WTC11 (cell line): ENCODE measurements at places on chromosomes 2 and 18.

DNA sequence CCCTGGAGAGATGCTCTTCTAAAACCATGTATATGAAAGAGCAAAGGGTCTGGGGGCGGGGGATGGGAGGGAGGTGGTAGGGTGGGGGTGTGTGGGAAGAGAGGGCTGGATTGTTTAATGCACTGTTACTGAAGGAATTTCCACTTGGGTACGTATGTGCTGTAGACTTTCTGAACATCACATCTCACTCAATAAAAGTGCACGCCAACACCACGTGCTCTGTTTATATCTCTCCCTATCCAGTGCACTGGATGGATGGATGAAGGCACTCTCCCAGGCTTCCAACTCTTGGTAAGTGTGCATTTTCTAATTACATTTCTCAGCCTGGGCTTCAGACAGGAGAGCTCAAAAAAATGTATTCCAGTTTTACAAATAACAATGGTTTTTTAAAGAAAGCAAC lies 184.3 kb upstream of the SIX2 start:
- DNase-seq = no peak
- peaks cover 30% of the 10 kb centered on the region for H3K4me1 ChIP-seq
- peaks cover 10% of the 10 kb centered on the region; the same call in 1 of the 2 replicates for H3K27me3 ChIP-seq
- H3K36me3 ChIP-seq = no peaks in the 10 kb centered on the region
- H3K4me3 ChIP-seq = no peak overlapping the region

- H3K4me1 ChIP-seq = no peaks in the 10 kb centered on the region
- no peaks in the 10 kb centered on the region for H3K36me3 ChIP-seq
- no peak for DNase-seq
Observed at GRCh38 chr2:213959589-213959988, 451.3 kb upstream of the VWC2L start.

- H3K27me3 ChIP-seq = no peaks in the 10 kb centered on the region
- no peaks in the 10 kb centered on the region for H3K36me3 ChIP-seq
- DNase-seq = no peak
Observed at GRCh38 chr2:143435131-143435530, 305.9 kb downstream of the ARHGAP15 start.

GRCh38 chr2:862731-863466 lies 87.8 kb upstream of the SNTG2 start:
- peaks cover 39% of the 10 kb centered on the region for H3K27me3 ChIP-seq
- H3K4me3 ChIP-seq = no peak overlapping the region
- no peak overlapping the region for H3K27ac ChIP-seq
- no peak for DNase-seq
- peaks cover 45% of the 10 kb centered on the region for H3K4me1 ChIP-seq

DNA sequence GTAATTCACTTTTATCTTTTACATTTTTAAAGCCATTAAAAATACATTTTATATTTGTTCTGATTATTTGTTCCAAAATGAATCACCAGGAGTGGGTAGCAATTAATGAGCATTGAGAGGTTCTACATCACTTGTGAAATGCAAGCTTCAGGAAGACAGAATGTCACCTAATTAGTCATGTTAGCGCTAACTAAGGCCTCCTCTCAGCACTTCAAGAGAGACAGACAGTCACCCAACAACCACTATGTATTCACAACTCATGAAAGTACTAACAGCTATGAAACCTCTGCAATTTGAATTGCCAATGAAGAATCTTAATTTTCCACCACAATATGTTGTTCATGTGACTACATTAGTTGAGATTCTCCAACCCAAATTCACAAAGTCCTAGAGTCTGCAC lies 611.0 kb downstream of the KCNJ3 start:
- H3K4me3 ChIP-seq = no peak overlapping the region
- H3K27me3 ChIP-seq = no peaks in the 10 kb centered on the region
- no peak overlapping the region for H3K27ac ChIP-seq
- no peaks in the 10 kb centered on the region for H3K36me3 ChIP-seq
- no peaks in the 10 kb centered on the region for H3K4me1 ChIP-seq

GRCh38 chr2:176780348-176780747 lies 432.2 kb upstream of the HNRNPA3 start:
- no peaks in the 10 kb centered on the region for H3K27me3 ChIP-seq
- peaks cover 4% of the 10 kb centered on the region for H3K4me1 ChIP-seq
- no peaks in the 10 kb centered on the region for H3K36me3 ChIP-seq
- no peak for DNase-seq

DNA sequence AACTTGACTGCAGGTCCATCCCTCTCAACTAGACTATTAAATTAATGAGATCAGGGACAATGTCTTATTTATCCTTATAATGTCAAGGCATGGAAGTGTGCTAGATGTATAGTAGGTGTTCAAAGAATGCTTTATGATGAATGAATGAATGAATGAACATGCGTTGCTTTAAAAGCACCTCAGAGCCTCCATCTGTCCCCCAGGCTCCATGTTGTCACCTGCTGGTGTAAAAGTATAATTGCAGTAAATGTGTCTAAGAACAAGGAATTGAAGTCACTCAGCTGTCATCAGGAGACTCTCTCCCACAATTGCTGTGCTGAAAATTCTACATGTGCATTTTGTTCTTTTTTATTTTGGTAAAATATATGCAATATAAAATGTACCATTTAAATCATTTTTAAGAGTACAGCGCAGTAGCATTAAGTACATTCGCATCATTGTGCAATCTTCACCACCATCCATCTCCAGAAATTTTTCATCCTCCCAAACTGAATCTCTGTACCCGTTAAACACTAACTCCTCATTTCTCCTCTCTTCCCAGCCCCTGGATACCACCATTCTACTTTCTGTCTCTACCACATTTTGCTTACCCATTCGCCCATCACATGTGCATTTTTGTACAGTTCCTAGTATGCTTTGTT lies 52.6 kb downstream of the GNAL start:
- no peak overlapping the region for H3K27ac ChIP-seq
- peaks cover 36% of the 10 kb centered on the region for H3K4me1 ChIP-seq
- no peak for DNase-seq
- no peaks in the 10 kb centered on the region for H3K27me3 ChIP-seq
- no peaks in the 10 kb centered on the region for H3K36me3 ChIP-seq

DNA sequence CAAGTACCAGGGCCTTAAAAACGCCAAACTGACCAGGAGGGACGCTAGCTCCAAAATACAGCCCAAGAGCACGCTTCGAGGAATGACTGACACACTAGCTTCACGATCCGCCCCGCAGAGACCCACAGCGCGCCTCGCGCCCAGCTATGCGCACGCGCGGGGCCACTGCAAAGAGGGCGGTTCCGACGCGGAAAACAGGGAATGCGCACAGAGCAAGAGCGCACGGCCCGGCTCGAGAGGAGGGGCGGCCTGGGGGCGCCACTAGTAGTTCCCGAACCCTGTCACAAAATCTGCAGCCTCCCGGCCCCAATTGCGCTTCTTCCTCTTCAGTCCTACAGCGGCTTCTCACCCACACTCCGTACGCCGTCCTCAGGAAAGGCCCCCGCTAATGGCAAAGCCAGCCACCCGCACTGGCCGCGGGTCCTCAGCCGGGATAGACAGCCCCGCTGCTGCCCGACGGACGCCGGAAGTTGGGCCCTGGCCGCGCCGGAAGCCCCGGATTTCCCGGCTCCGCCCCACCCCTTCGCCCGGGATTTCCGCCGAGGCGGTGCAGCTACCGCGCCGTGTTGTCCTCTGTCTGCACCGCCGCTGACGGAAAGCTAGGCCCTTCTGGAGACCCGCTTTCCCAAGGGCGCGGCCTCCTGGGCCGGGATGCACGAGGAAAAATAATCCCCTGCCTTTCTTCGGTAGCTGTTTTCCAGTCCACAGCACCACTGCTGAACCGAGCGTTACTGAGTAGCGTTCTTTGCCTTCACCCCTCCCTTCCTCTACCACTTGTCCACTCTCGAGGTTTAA lies at the start of gene HDHD2:
HDHD2 (minus strand) TSS at position 472 of the 795 bp plus-strand sequence. CDS start 14,061 bp downstream, outside the sequence.
- peak within 1 kb of the TSS; percentile 92 for H3K27ac ChIP-seq
- peak; percentile 87 for DNase-seq
- no peaks in the 10 kb centered on the region for H3K27me3 ChIP-seq
- H3K36me3 ChIP-seq = peaks cover 5% of the 10 kb centered on the region; the same call in 1 of the 2 replicates
- peaks cover 22% of the 10 kb centered on the region for H3K4me1 ChIP-seq
- H3K4me3 ChIP-seq = peak within 1 kb of the TSS; percentile 85

GRCh38 chr2:182540252-182540651 lies 113.4 kb upstream of the PDE1A start:
- H3K4me1 ChIP-seq = no peaks in the 10 kb centered on the region
- no peaks in the 10 kb centered on the region for H3K36me3 ChIP-seq
- H3K4me3 ChIP-seq = no peak overlapping the region
- DNase-seq = no peak
- H3K27ac ChIP-seq = no peak overlapping the region

GRCh38 chr2:168661863-168662256 lies 140.6 kb upstream of the NOSTRIN start:
- no peak for DNase-seq
- H3K4me3 ChIP-seq = no peak overlapping the region
- H3K4me1 ChIP-seq = peaks cover 32% of the 10 kb centered on the region
- peaks cover 3% of the 10 kb centered on the region; the same call in 1 of the 2 replicates for H3K27me3 ChIP-seq

GRCh38 chr18:5982332-5982731 lies 87.0 kb upstream of the TMEM200C start:
- H3K4me1 ChIP-seq = peaks cover 31% of the 10 kb centered on the region
- H3K27me3 ChIP-seq = no peaks in the 10 kb centered on the region
- no peak for DNase-seq
- no peak overlapping the region for H3K27ac ChIP-seq

DNA sequence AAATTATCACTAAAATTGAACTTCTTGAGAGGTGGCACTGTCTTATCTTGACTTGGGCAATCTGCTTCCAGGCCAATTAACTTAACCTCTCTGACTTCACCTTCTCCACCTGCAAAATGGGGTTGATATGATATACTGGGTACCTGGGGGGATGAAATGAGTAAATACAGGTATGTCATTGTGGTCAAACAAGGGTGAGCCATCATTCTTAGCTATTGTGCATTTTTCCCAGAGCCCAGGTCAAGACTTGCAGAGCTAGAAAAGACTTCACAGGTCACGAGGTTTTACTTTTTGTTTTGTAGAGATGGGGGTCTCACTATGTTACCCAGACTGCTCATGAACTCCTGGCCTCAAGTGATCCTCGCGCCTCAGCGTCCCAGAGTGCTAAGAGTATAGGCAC lies 145.0 kb downstream of the PRKCE start:
- no peak overlapping the region for H3K4me3 ChIP-seq
- no peaks in the 10 kb centered on the region for H3K27me3 ChIP-seq
- H3K36me3 ChIP-seq = no peaks in the 10 kb centered on the region
- H3K4me1 ChIP-seq = 0 out of 2 replicates have a peak, but pooled peaks cover 6% of the 10 kb centered on the region

DNA sequence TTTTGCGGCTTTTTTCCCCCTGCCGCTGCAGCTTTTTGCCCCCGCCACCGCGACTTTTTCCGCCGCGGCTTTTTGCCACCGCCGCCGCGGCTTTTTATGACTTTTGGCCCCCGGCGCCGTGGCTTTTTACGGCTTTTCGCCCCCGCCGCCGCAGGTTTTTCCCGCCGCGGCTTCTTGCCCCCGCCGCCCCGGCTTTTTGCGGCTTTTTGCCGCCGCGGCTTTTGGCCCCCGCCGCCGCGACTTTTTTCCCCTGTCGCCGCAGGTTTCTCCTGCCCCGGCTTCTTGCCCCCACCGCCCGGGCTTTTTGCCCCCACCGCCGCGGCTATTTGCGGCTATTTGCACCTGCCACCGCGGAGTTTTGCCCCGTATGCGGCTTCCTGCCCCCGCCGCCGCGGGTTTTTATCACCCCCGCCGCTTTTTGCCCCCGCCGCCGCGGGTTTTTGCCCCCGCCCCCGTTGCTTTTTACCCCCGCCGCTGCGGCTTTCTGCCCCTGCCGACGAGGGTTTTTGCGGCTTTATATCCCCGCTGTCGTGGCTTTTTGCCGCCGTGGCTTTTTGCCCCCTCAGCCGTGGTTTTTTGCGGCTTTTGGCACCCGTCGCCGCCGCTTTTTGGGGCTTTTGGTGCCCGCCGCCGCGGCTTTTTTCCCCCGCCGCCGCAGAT lies 2750.9 kb downstream of the RPIA start:
- no peaks in the 10 kb centered on the region for H3K4me1 ChIP-seq
- H3K27ac ChIP-seq = no peak overlapping the region
- H3K4me3 ChIP-seq = no peak overlapping the region
- H3K27me3 ChIP-seq = peaks cover 38% of the 10 kb centered on the region

DNA sequence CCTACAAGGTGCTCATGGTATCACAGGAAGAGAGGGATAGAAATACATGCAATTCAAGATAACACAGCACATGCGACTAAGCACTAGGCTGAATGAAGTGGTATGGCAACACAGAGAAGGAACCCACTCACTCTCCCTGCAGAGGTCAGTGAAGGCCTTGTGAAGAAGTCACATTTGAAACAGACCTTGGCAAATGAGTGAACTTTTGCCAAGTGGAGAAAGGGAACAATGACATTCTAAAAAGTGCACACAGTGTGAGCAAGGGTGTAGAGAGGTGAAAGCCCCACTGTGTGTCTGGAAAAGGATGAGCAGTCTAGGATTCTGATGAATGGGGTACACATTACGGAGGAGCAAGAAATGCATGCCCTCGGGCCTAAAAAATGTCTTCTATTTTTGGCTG lies 23.3 kb downstream of the KLF7 start:
- DNase-seq = no peak
- H3K36me3 ChIP-seq = peaks cover 7% of the 10 kb centered on the region; the same call in 1 of the 2 replicates
- peak overlapping the region; percentile 19 for H3K27ac ChIP-seq
- no peak overlapping the region for H3K4me3 ChIP-seq
- H3K4me1 ChIP-seq = peaks cover 69% of the 10 kb centered on the region

GRCh38 chr2:64533882-64534281 lies 9.8 kb downstream of the AFTPH start:
- no peak for DNase-seq
- no peaks in the 10 kb centered on the region for H3K27me3 ChIP-seq
- H3K4me1 ChIP-seq = peaks cover 7% of the 10 kb centered on the region
- H3K4me3 ChIP-seq = no peak overlapping the region

GRCh38 chr2:8584174-8585066 lies 97.4 kb upstream of the ID2 start:
- no peaks in the 10 kb centered on the region; the same call in none of the 2 replicates for H3K27me3 ChIP-seq
- peaks cover 50% of the 10 kb centered on the region for H3K4me1 ChIP-seq
- peak overlapping the region; percentile 86 for H3K27ac ChIP-seq
- H3K36me3 ChIP-seq = no peaks in the 10 kb centered on the region

GRCh38 chr2:133193544-133194361 lies 374.5 kb downstream of the NCKAP5 start:
- H3K27me3 ChIP-seq = no peaks in the 10 kb centered on the region
- DNase-seq = no peak
- no peak overlapping the region for H3K27ac ChIP-seq
- H3K4me1 ChIP-seq = no peaks in the 10 kb centered on the region
- no peak overlapping the region for H3K4me3 ChIP-seq
